ENCODE measurements at places on chromosomes 4 and X.
A peak's percentile ranks its signal among the peaks of the same experiment; 100 is the strongest.

GRCh38 chrX:124497386-124497785 is 151.0 kb downstream of the SH2D1A start:
- DNase-seq = peak; percentile 65

GRCh38 chrX:250965-251364 is 30.2 kb upstream of the PLCXD1 start:
- DNase-seq = no peak

GRCh38 chr4:144967161-144967560 is 130.8 kb downstream of the ANAPC10 start:
- peak; percentile 83 for DNase-seq

DNA sequence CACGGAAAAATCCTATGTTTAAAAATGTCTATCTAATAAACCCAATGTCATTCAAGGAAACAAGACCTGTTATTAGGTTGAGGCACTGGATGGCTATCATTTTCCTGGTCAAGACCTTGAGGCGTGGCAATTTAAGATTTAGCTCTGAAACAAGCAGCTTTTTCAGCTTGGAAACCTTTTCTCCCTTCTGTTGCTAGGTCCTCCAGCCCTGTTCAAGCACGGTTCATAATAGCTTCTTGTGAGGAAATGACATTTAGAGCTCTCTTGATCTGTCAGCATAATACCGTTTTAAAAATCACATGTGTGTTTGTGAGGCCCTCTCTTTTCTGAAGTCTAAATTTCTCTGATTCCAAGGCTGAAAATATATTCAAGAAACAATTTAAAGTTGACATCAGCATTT is 133.6 kb upstream of the GRPR start:
- DNase-seq = no peak

- peak; percentile 9 for DNase-seq
Observed at GRCh38 chr4:55725057-55725456, 89.0 kb upstream of the NMU start.

DNA sequence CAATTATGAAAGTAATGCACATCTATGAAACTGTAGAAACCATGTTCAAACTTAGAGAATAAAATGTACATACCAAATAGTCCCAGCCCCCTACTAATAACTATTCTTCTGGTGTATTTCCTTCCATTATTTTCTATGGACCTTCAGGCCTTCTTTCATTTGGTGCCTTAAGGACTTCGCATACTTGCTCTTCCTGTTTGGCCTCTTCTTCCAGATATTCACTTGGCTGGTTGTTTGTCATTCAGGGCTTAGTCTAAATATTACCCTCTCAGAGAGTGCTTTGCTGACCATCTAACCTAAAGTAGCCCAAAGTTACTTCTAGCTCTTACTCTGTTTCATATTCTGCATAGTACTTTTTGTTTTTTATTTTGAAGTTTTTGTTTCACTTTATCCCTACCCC is 70.3 kb upstream of the ARMCX2 start:
- DNase-seq = peak; percentile 0

- DNase-seq = no peak
Observed at GRCh38 chrX:69508610-69509009, 4.5 kb downstream of the NALF2 start.

GRCh38 chr4:8835521-8836365 is 35.9 kb downstream of the HMX1 start:
- DNase-seq = no peak

DNA sequence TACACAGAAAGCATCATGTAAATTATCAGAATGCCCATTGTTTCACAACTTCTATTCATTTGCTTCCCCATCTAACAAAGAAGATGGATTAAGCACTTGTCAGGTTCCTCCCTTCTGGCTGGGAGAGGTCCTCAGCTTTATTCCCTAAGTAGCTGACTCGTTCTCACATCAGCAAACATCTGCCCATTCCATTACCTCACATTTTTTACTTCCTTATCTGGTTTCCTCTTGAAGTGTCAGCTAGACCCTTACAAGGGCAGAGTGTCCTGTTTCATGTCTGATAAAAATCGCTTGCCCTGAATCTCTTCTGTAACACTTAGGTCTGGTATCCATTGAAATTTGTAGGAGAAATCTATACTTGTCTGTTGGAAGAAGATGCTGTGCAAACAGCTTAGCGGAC is 34.7 kb downstream of the TMPRSS11A start:
- peak; percentile 84 for DNase-seq

DNA sequence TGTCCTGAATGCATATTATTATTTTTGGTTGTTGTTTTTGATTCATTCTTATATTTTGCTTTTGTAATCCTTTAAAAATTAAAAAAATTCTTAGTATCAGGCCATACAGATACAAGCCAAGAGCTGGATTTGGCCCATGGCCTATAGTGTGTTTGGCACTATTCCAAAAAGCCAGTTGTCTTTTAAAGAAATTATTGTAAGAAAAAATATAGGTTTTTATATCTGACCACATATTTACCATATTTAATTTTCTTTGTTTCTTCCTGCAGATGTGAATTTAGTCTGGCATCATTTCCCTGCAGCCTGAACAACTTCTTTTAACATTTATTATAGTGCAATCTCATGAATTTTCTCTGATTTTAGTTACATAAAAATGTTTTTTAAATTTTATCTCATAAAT is 652.8 kb upstream of the NR3C2 start:
- DNase-seq = no peak

DNA sequence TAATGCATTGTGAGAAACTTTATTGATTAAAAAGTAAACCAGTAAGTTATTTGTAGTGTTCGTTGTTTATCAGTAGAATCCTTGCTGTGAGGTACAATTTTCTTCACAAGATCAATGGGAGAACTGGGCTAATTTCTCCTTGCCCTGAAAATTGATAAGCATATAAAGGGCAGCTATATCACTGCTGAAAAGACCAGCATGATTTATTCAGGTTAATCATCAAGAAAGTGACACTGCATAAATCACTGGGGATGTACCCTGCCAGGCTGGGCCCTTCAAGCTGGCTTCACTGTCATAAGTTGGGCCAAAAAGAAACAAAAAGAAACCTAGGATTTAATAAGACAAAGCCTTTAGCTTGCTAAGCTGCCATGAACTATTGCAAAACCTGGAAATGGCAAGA is 746.7 kb downstream of the STPG2 start:
- DNase-seq = no peak

DNA sequence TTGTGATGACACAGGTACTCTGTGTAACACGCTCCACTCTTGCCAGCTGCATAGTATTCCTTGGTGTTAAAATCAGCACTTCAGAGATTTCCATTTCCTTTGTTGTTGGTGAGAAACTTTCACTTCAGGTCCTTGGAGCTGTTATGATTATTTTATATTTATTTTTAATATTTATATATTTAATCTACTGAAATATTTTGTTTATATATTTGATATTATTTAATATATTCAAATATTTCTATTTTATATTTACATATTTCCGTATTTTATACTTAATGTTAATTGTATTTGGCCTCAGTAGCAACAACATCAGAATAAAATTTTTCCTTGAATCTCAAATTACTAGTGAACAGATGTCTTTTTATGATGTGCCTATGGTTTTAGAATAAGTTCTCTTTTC is 225.3 kb downstream of the MAGEB17 start:
- no peak for DNase-seq

- peak; percentile 62 for DNase-seq
Observed at GRCh38 chr4:145938618-145939440, at the start of gene ZNF827. Gene ZNF827 (minus strand): TSS chr4:145938823. CDS start chr4:145938407, 416 bp downstream.

DNA sequence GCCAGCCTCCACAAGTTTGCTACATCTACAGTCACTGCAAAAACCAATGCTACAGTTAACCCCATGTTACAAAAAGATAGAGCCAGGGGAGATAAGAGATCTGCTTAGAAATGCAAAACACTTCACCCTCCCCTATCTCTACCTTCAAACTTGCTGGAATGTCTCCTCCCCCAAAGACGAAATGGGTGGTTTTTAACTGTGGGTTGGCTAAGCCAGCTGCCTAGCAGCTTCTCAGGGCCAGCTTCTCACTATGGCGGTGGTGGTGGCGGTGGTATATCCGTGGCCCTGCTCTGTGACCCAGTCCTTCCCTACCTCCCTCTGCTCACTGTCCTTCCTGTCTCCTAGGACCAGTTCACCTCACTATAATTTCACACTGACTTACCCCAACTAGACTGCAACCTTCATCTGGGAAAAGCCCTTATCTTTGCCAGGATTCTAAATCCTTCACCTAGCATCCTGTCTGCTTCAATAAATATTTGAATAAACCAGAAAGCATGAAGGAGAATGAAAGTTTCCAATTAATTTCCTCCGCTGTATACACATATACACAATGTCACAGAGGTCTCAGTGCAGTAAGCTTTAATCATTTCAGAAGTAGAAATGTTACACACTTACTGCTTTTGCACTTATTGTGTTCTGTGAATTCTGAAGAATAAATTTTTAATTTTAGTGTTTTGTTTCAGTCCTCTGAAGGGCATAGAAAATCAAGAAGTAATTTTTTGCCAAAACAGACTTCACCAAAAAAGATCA is 46.3 kb downstream of the SH3KBP1 start:
- no peak for DNase-seq

- peak; percentile 54 for DNase-seq
Observed at GRCh38 chr4:54384563-54384962, 155.5 kb downstream of the PDGFRA start.

GRCh38 chr4:96775501-96775900 is 935.6 kb downstream of the PDHA2 start:
- DNase-seq = no peak

DNA sequence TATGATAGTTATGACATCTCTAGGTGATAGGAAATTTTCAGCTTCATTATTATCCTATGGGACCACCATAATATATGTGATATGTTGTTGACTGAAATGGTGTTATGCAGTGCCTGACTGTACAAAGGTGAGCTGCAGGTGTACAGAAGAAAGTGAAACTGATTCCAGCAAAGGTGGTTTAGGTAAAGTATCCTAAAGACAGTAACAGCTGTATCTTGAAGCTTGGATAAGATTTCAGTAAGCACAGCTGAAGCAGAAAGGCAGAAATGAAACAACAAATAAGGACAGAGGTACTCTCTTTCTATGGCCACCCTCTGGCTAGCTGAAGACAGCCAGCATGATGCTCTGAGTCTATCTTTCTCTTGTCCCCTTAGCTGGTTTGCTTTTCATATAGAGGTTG is 30.0 kb upstream of the PGK1 start:
- DNase-seq = no peak

- DNase-seq = no peak
Observed at GRCh38 chr4:952881-953573, 20.3 kb downstream of the DGKQ start.

DNA sequence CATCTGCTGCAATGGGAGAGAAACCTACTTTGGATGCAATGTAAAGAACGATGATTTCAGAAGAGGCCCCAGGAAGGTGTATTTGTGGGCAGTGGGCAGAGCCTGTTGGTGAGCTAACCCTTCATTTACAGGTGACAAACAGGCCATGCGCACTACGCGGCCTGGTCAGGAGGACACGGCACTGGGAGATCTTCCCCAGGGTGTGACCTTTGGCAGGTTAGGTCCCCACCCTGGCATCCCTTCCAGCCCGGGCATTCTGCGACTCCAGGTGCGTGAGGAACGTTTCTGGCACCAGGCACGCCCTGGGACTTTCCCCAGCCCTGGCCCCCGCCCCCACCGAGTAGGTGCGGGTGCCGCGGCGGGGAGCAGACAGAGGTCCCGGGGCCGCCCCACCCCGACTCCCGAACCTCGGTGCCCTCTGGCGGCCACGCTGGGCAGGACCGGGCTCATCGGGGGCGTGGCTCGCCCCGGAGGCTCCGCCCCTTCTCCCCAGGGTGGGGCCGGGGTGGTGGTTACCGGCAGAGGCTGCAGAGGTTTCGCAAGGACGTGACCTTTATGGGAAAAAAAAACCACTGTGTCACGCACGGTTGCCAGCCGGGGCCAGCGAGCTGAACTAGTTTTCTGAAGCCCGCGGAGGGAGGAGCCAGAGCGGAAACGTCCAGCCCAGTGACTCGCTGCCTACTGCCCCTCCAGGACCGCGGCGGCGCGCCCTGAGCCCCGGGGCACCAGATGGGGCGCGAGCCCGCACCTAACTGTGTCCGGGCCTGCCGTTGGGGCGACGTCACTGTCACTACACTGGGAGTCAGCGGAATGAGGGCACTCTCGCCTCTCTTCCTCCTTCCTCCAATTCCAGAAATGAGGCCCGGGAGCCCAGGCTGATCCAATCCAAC is 5.0 kb upstream of the NYX start:
- peak; percentile 82 for DNase-seq

GRCh38 chr4:53059256-53059655 is 197.1 kb downstream of the RASL11B start:
- no peak for DNase-seq

DNA sequence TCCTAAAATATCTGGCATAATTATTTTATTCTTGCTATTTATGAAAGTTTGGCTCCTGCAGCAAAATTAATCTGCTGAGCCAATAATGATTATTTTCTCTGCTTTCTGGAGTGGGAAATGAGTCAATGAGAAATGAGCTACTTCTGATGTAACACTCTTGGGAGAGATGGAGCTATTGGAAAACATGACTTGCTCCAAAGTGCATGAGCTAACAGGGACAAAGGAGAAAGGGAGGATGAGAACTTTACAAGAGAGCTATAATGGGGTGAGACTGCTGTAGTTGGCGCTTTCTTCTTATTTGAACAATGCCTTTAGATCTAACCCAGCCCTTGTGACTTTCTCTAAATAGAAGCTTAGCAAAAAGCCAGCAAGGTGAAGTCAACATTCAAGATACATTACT is 615.1 kb downstream of the ANKRD50 start:
- no peak for DNase-seq

DNA sequence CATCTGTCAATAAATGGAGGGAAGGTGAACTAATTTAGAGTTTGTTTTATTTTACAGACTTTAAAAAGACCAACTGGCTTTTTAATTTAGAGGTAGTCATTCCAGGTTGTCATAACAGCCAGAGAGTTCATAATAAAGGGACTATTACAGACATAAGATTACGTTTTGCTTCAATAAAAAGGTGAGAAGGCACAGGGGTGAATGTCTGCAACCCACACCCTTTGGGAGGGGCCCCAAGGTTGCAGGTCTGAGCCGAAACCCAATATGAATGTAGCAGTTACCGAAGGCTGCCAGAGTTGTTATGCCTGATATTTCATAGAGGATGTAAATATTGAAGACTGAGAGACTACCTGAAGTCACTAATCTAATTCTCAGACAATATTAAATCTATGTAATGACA is 329.7 kb upstream of the GALNT7 start:
- DNase-seq = no peak

DNA sequence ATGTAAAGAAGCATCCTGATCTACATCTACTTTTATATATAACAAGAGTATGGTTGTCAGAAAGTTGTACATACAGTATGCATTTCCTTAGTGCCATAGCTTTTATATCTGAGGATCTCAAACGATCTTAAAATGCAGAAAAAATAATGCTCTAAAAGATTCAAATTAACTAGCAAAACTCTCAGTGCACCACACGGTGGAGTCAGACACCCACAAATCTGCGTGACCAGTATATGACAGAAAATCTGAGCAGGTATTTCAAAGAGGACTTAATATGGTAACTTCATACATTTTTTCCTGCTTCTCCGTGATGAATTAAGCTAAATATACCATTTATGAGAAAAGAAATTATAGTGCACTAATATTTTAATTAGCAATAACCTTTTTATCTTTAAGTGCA is 803.0 kb downstream of the DMD start:
- DNase-seq = peak; percentile 2

DNA sequence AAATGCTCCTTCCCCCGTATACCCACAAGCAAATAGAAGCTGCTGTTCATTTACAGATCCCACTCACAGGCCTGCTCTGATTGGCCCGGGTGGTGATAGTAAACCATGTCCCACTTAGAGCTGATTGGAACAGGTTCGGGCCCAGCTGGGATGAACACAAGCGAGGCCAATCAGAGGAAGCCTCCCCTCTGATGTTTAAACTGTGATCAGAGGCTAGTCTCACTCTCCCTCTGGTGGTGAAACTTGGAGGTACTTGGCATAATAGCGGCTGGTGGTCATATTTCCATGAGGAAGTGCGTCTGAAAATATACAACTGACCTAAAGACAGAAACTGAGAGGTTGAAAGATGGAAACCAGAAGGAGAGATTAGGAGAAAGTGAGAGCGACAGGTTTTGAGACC is 51.5 kb upstream of the TRPC3 start:
- peak; percentile 30 for DNase-seq

Measured in epithelial cell of esophagus (primary cell).